ENCODE measurements at places on chromosomes 3 and 15. TPM values are rescaled to one million over a fixed set of nuclear protein-coding genes. Genes with fewer than 3 reads are reported as not detected.
A peak's percentile ranks its signal among the peaks of the same experiment; 100 is the strongest.

DNA sequence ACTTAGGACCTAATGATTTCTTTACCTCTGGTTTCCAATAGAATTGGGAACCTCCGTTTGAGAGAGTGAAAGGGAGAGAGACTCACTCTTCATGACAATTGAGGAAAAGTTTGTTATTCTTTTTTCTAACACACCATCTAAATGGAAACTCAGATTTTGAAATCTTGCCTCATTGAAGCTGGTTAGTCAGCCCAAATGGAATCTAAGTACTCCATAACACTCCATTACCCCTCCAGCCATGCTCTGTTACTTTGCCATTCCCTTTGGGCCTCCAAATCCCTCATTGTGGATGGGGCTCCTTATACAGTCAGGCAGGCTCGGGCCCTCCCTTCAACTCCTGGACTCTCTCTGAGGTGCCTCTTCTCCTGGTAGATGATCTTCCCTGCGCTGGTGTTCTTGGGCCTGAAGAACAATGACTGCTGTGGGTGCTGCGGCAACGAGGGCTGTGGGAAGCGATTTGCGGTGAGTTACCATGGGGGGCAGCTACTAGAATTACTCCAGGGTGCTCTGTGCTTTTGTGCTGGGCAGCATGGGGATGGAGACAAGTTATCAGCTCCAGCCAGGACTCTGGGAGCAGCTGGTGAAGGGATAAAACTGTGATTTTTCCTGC, 1.1 kb downstream of the TM4SF4 start:
- no peak for DNase-seq
- H3K36me3 ChIP-seq, result no peaks in the 10 kb centered on the region
- H3K4me3 ChIP-seq, result no peak overlapping the region
- H3K27ac ChIP-seq, result no peak overlapping the region
- peaks cover 8% of the 10 kb centered on the region for H3K4me1 ChIP-seq
- H3K27me3 ChIP-seq, result peaks cover 20% of the 10 kb centered on the region

FGF12 gene
- not detected for total RNA-seq

GRCh38 chr3:127036209-127037020, 53.5 kb downstream of the PLXNA1 start:
- no peak overlapping the region for H3K4me3 ChIP-seq
- H3K27me3 ChIP-seq, result no peaks in the 10 kb centered on the region
- peak; percentile 15 for DNase-seq
- no peaks in the 10 kb centered on the region for H3K4me1 ChIP-seq
- no peak overlapping the region for H3K27ac ChIP-seq

GRCh38 chr15:97014001-97014400, 683.5 kb downstream of the NR2F2 start:
- H3K27me3 ChIP-seq, result no peaks in the 10 kb centered on the region
- no peaks in the 10 kb centered on the region for H3K4me1 ChIP-seq
- H3K4me3 ChIP-seq, result no peak overlapping the region
- no peaks in the 10 kb centered on the region for H3K36me3 ChIP-seq
- H3K27ac ChIP-seq, result no peak overlapping the region

DNA sequence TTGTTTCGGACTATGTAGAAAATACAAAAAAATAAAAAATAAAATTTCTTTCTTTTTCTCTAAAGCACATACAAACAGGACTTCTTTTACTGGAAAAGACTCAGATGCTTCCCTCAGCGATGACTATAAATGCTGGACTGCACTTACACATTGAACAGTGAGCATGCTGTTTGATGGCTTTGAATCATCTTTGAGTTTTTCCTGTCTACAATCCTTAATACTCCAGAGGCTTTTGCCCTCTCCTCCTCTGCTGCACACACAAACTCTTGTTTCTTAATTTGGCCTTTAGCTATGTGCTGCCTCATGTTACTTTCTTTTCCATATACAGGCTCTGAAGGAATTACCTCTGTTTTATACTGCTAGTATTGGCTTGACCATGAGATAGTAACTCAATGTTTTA, 575.1 kb downstream of the EPHA3 start:
- DNase-seq, result no peak
- H3K27ac ChIP-seq, result no peak overlapping the region
- no peak overlapping the region for H3K4me3 ChIP-seq
- H3K36me3 ChIP-seq, result no peaks in the 10 kb centered on the region
- no peaks in the 10 kb centered on the region for H3K4me1 ChIP-seq
- no peaks in the 10 kb centered on the region for H3K27me3 ChIP-seq

C3orf49 gene
- not detected for total RNA-seq

DNA sequence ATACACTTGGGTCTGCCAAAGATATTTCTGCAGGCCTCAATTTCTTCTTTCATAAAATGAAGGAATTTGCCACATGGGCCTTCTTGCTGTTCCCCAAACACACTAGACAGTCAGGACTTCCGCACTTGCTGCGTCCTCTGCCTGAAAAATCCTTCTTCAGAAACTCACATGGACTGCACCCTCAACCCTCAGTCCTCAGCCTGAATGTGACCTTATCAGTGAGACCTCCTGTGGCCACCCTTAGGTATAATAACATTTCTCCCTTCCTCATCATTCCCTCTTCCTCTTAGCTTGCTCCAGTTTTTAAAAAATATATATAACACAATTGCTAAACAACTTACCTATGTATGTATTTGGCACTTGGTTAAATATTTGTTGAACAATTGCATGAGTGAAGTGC, 257.5 kb downstream of the MFSD1 start:
- H3K4me1 ChIP-seq, result no peaks in the 10 kb centered on the region
- H3K27ac ChIP-seq, result no peak overlapping the region
- H3K4me3 ChIP-seq, result no peak overlapping the region
- H3K27me3 ChIP-seq, result no peaks in the 10 kb centered on the region

- H3K27ac ChIP-seq, result no peak overlapping the region
- H3K36me3 ChIP-seq, result peaks cover 1% of the 10 kb centered on the region
- DNase-seq, result no peak
- no peaks in the 10 kb centered on the region for H3K27me3 ChIP-seq
- H3K4me3 ChIP-seq, result no peak overlapping the region
Observed at GRCh38 chr3:143241481-143241951, 121.9 kb downstream of the CHST2 start.

DNA sequence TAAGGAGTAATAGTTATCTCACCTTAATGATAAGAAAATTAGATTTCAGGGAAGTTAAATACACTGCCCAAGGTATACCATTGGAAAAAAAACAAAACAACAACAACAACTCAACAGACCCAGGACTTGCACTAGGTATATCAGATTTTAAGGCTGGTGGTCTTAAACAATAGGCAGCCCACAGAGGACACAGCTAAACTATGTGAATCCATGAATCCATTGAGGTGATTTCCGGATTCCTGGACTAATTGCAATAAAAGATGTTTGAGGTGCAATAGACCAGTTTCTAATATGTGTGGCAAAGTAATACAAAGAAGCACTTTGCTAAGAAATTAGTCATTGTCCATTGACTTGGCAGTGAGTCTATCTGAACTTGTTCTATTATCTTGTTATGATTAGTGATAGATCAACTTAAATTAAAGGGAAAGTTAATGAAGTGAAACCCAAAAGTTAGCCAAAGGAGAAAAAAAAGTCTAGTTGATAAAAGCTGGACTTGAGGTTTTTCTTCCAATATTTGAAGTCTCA, 60.9 kb upstream of the MAGI1 start:
- no peaks in the 10 kb centered on the region for H3K27me3 ChIP-seq
- H3K4me3 ChIP-seq, result no peak overlapping the region
- no peak overlapping the region for H3K27ac ChIP-seq
- H3K36me3 ChIP-seq, result no peaks in the 10 kb centered on the region
- no peaks in the 10 kb centered on the region for H3K4me1 ChIP-seq

DNA sequence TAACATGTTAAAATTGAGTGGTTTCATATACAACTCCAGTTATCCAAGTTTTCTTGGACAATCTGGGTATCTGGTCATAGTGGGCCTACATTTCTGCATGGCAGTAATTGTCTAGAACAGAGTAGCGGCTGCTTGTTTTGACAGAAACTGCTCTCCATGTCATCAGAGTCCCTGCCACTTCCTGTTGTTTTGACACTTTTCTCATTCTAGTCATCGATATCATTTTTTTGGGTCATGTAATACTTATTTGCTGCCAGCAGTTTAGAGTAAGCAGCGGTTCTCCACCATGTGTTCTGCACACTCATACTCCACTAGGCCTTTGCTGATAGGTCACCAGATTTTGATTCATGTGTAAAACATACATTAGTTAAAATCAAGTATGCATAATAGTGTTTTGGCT, 81.5 kb downstream of the SLC25A26 start:
- peaks cover 25% of the 10 kb centered on the region for H3K36me3 ChIP-seq

- H3K27ac ChIP-seq, result no peak overlapping the region
- DNase-seq, result no peak
- H3K4me3 ChIP-seq, result no peak overlapping the region
- no peaks in the 10 kb centered on the region for H3K27me3 ChIP-seq
- H3K36me3 ChIP-seq, result no peaks in the 10 kb centered on the region
Observed at GRCh38 chr3:103968131-103968530, 1398.6 kb upstream of the ALCAM start.

RETNLB gene
- total RNA-seq, result not detected

GRCh38 chr15:67394873-67395639, 125.9 kb upstream of the C15orf61 start:
- no peak overlapping the region for H3K4me3 ChIP-seq
- no peaks in the 10 kb centered on the region for H3K36me3 ChIP-seq
- DNase-seq, result no peak
- H3K27ac ChIP-seq, result no peak overlapping the region

GRCh38 chr3:58524326-58524888, 12.6 kb downstream of the ACOX2 start:
- no peak for DNase-seq
- H3K4me3 ChIP-seq, result no peak overlapping the region
- no peak overlapping the region for H3K27ac ChIP-seq
- H3K36me3 ChIP-seq, result no peaks in the 10 kb centered on the region
- no peaks in the 10 kb centered on the region for H3K27me3 ChIP-seq
- no peaks in the 10 kb centered on the region for H3K4me1 ChIP-seq

DNA sequence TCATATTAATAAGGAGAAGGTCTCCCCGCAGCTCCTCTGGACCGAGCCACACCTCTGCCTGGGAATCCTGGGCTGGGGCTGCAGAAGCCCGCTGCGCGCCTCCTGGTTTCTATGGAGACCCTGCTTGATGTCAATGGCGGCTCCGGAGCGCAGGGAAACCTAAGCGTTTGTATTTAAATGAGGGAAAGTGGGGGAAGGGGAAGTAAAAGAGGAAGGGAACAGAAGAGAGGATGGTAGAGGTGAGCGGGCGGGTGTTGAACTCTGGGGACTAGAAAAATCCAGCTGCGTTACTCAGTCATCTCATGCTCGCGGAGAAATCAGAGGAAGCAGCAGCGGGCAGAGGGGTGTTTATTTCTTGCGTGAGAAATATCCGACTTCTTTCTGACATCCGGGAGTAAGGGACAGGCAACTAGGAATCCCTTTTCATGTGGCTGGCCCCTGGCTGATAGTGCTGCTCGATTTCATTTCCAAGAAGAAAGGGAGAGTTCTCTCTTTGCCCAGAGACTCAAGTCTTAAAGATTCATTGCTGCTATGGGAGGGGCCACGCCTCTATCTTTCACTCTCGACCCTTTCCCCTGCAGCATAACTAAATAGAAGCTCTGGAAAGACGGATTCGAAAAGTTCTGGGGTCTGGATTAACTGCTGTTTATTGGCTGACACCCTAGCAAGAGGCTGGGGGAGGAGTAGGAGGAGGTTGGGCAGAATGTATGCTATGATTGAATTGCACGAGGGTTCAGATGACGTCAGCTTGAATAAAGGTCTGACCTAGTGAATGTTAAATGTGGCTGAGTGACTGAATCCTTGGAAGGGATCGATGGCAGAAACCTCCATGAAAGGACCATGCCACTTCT, 110.5 kb upstream of the GAP43 start:
- DNase-seq, result no peak
- peaks cover 13% of the 10 kb centered on the region for H3K4me1 ChIP-seq
- H3K27ac ChIP-seq, result peak overlapping the region; percentile 8
- peaks cover 29% of the 10 kb centered on the region for H3K27me3 ChIP-seq
- peak overlapping the region; percentile 83 for H3K4me3 ChIP-seq

GRCh38 chr3:132912416-132912753, 125.8 kb upstream of the TMEM108 start:
- no peaks in the 10 kb centered on the region for H3K4me1 ChIP-seq
- H3K27me3 ChIP-seq, result peaks cover 2% of the 10 kb centered on the region
- no peak overlapping the region for H3K27ac ChIP-seq

All from activated naive CD8-positive, alpha-beta T cell treated with anti-CD3 and anti-CD28 coated beads, Interleukin-2, amount 10 ng/mL, durations not matched to agents 7 days and 5 days (primary cell).